ENCODE measurements at places on chromosomes 7 and 10.

GRCh38 chr10:89029785-89030437 lies 39.3 kb downstream of the FAS start:
- peak; percentile 27 for DNase-seq

DNA sequence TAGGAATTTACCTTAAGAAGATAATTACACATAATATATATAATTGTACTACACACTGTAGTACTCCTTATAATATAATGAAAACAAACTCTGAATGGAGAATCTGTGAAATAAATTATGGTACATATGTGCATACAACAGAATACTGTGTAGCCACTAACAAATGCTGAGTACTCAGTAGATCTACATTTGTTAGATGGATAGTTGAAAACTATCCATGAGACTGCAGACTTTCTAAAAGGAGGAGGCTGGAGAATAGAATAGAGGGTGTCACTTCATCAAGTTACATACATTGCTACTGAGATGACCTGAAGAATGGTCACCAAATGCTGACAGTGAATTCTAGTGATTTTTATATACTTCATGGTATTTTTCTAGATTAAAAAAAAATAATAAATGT lies 68.7 kb upstream of the OGDHL start:
- no peak for DNase-seq

GRCh38 chr7:84811362-84811761 lies 375.5 kb downstream of the SEMA3D start:
- DNase-seq, result no peak

- no peak for DNase-seq
Measured at GRCh38 chr10:3391657-3392056, 219.1 kb upstream of the PITRM1 start.

- no peak for DNase-seq
Measured at GRCh38 chr7:22996470-22996869, 17.5 kb downstream of the HYCC1 start.

- DNase-seq, result no peak
Measured at GRCh38 chr7:65892835-65893234, 20.0 kb downstream of the VKORC1L1 start.

GRCh38 chr10:70926226-70927000 lies 38.0 kb upstream of the PCBD1 start:
- no peak for DNase-seq

DNA sequence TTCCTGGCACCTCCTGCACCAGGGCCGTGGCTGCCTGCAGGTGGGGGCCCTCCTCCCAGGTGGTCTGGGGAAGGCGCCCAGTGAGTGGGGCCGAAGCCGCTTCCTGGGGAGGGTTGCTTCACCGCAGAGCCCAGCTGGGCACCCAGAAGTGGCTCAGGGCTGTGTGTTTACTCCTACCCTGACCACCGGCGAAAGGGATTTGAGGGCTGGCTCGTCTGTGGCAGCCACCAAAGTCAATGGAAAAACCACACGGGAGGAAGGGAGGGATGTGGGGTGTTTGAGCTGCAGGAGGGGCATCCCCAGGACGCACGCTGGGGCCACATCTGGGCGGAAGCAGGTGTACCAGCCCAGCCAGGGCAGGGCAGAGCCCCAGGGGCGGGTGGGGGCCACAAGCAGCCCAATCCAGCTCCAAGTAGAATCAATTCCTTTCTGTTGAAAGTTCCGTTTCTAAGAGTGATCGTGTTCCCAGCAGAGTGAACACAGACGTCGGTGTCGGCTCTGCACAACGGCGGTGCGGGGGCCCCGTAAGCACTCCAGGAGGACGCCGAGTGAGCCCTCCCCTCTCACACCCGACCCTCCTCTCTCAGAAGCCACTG lies 69.9 kb downstream of the FOXL3 start:
- no peak for DNase-seq

DNA sequence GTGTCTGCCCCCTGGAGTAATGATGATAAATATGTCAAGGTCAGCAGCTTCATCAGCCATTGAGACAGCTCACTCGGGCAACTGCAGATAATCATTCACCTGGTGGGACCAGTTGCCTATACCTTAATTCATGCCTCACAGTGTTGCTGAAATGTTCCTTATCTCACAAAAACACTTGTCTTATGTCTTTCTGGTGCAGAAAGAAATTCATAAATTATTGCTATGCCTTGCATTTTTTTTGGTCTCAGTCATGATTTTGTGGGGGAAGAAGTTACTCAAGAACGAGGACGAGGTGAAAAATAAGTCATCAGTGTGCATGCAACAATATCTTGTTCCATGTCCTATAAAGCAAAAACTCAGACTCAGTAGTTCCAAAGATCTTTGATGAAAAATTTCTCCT lies 16.0 kb downstream of the TRIL start:
- DNase-seq, result no peak

- DNase-seq, result no peak
Measured at GRCh38 chr7:155886391-155887173, 74.3 kb upstream of the SHH start.

DNA sequence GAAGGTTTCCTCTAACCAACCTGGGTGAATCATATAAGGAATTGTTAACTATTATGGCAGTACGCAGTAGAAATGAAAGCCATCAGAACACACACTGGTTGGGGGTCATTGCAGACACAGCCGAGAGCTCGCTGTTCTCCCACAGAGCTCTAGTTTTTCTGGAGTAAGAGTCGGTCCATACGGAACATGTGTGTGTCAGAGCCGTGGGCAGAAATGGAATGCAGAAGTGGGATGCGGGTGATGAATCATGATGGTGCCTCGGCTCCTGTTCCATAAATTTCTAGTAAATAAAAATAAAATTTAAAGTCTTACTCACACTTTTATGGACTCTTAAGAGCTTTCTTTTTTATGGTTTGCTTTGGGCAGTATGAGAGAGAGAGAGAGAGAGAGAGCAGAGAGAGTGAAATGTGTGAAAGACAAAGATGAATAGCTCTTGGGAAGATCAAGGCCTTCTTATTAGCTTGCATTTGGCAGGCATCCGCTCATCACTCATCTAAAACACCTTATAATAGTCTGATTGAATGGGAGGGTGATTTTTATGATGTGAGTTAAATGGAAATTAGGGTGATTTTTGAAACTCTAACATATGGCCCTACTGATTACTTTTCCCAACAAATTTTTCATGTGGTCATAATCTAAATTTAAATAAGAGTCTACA lies 98.8 kb upstream of the PFKP start:
- no peak for DNase-seq

- no peak for DNase-seq
Measured at GRCh38 chr7:27442455-27442854, 199.9 kb downstream of the EVX1 start.

GRCh38 chr10:9957351-9957750 lies 1060.3 kb upstream of the CELF2 start:
- no peak for DNase-seq

DNA sequence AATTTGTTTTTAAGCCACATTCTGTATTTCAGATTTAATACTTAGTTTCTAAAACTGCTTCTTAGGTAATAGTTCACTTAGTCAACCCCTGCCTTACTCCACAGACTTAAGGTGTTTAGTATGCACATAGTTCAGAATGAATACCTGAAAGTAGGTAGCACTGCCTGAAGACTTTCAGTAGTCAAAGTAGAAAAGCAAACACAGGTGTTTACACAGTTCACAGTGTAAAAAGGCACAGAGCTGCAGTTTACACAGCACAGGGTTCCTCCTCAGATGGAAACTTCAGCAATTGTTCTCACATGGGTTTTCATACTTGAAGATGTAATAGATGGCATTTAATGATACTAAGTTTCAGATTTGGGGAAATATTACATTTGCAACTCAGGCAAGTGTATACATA lies 3.1 kb upstream of the PKD1L1 start:
- no peak for DNase-seq

DNA sequence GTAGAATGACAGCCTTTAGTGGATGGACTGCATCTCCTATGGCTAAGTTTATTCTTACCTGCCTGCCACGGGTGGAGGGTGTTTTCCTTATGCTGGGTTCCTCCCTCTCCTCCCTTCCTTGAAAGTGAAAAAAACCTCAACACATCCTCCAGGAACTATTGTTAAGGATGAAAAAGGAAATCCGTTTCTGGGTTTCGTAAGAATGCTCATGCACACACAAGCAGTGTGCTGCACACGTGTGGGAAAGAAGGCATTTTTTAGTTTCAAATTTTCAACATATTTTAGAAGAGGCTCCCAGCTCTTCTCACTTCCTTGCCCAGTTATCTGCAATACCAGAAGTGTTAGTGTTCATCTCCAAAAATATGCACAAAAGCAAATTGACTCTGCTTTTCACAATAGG lies 90.6 kb downstream of the FAM171A1 start:
- DNase-seq, result no peak

DNA sequence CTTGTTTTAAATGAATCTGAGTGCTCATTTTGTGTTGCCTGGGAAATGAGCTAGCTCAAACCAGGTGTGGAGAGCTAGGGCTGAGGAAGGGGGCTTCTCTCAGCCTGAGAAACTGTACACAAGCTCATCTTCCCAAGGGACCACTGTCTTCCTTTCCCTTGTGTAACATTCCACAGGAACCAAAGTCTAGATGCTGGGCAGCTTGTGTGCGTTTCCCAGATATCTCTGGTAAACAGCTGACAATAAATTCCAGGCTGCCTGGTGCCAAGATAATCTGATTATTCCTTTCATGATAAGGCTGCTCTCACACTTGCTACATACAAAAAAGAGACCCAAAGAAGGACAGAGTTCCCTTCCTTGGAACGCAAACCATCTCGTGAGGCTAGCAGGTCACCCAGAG lies 33.1 kb upstream of the MKLN1 start:
- no peak for DNase-seq
